PC-9 (cell line): ENCODE measurements at places on chromosomes 4 and X.

GRCh38 chr4:76147454-76148141 lies 599 bp downstream of the NUP54 start:
- DNase-seq, result peak; percentile 71

DNA sequence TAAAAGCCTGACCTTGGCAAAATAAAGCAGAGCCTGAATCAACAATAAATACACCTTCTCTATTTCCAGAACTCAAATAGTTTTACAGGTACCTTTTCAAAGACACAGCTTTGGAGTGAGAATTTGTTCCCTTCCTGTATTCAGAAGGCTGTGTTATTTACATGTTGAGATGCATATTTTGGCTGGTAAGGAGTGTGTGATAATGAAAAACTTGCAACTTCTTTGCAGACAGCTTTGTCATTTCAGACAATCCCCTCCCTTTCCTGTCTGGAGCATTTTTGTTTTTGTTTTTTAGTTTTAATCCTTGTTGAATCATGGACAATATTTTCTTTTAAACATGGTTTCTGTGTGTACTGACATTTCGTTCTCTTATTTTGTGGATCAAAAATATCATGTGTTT lies 493.8 kb downstream of the FAT4 start:
- DNase-seq, result no peak

DNA sequence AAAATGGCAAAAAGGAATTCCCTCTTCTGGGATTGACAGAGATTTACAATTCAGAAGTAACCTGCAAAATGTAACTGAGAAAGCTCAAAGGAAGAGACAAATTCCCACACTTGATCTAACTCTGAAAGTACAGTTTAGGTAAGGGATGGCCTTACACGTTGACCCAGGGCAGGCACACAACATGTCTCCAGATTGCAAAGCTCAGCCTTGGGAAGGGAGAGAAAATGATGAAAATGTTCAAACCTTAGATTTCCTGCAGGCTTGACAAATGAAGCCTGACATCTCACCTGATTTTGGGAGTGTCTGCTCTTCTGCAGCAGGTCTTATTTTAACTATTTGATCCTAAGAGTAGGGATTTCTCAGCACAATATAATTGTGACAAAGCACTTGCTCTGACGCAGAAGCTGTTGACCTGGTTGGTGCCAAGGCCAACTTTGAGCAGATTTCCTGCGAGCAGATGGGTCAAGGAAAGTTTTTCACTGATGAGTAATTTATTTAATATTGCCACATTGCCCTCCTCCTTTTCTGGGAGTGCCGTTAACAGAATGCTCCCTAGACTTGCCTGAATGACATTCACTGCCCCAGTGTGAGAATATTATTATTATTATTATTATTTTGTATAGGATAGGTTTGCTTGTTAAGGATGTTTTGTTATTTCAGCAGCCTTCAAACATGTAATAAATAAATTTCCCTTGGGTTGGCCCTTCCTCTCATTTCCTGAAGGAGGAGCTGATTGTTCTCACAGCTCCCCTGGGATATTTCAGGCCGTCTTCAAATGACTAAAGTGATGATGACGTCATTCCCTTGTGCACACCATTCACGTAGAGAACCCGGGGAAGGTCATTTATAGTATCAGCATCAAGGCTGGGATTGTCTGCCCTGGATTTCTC lies 157.1 kb downstream of the VEGFC start:
- peak; percentile 37 for DNase-seq

GRCh38 chr4:112007391-112007790 lies 137.9 kb upstream of the FAM241A start:
- DNase-seq, result no peak

DNA sequence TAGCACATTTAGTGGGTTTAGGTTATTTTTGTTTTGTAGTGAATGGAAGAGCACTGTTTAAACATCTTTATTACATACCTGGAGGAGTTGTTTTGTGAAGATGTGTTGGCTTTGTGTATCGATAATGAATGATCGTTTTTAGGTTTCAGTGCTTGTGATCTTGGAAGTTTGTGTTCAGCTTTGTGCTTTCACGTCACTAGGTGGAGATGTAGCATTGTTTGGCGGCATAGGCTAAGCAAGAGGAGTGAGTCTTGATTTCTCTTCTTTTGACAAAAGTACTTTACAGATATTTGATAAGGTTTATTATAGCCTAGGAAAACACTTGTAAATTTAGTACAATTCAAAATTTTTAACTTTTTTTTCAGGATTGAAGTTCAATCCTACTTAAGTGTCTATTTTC lies 50.4 kb downstream of the PDK3 start:
- no peak for DNase-seq

GRCh38 chr4:7985891-7986441 lies 46.3 kb upstream of the AFAP1 start:
- no peak for DNase-seq

- DNase-seq, result no peak
Observed at GRCh38 chr4:2643555-2643954, 107.1 kb downstream of the FAM193A start.

GRCh38 chr4:141347684-141348083 lies 127.0 kb downstream of the ZNF330 start:
- DNase-seq, result no peak

DNA sequence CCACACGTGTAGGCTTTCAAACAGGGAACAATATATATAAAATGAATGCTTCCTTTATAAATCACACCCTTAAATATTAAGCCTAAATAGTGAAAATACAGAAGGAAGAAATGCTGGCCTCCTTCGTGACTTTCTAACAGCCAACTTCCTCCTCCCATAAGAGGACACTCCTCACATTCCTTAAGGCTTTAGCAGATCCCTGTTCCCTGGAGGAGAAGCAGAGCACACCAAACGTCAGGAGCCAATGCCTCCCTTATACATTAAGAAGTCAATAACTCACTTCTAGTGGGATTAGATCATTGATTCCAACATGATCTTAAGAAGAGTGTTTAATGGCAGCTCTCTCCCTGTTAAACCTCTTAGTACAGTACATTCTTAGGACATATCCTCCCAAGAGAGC lies 108.4 kb upstream of the FAM241A start:
- no peak for DNase-seq

DNA sequence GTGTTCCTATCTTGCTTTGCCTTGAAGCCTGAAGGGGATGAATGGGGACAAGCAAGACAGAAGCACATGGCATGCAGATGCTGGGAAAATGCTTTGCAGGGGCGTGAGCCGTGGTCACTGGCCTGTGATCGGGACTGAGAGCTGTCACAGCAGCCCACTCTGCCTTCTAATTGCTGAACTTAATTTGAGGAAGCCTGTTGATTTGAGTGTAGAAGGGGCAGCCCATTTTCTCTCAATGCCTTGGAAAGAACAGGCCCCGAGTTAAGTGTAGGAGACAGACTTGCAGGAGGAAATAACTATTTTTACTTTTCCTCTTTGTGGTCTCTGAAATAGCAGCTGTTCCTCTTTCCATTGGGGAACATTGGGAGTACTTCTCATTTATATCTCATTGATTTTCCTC lies 26.1 kb upstream of the TBC1D1 start:
- DNase-seq, result no peak

DNA sequence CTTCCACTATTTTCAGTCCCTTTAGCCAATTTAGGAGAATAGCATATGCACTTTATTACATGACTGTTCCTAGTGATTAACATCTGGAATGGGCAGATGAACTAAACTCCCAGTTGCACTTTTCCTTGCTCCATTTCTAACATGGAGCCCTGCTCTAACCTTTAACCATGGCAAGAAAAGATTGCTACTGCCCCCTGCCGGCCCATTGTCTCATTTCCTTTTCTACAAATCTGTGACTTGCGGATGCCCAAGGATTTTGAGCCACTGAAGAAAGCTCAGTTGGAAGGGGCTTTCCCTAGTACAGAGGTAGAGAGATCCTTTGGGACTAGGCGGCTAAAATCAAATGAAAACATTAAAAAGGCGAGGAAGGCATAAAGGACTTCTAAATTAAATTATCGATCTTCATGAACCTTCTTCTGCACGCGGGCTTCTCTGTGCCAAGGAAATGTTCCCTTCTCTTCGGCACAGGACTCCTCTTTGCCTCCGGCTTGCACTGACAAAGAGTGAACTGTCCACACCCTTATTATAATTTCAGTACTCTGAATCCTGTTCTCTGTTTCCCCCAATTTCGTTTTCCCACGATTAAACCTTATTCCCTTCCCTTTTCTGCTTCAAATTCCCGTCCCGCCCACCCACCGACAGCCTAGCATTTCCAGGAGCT lies 577 bp upstream of the GLRA2 start:
- peak; percentile 42 for DNase-seq

DNA sequence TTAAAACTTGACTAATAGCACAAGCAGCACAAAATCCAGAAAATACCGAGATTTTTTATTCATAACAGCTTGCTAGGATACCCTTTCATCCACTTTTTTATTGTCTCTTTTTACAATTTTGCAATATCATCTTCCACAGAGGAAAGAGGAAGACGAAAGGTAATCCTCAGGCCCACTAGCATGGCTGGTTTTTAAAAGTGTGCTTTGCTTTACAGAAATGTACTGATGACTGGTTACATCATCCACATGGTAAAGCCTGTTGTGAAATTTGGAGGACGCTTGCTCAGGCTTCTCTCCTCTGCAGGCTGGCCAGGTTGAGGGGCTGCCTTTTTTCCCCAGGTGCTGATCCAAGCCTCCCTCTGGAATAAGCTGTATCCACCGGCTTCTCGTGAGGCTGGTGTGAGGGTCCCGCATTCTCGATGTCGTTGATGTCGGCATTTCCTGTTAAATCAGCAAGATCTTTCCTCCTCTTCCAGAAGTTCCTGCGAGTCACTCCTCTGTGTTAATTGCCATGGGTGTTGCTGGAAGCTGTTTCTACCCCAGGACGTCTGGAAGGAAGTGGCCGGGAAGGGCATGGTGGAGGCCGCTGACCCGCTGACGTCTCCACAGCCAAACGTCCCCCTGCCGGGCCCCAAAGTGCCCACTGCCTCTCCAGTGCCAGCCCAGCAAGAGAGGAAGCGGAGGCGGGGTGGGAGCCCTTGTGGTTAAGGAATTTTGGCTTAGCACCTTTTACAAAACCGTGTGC lies 5.8 kb upstream of the DGKQ start:
- no peak for DNase-seq

GRCh38 chr4:168551945-168552695 lies 55.3 kb downstream of the PALLD start:
- DNase-seq, result no peak
